ENCODE measurements at places on chromosomes 7 and 10.

DNA sequence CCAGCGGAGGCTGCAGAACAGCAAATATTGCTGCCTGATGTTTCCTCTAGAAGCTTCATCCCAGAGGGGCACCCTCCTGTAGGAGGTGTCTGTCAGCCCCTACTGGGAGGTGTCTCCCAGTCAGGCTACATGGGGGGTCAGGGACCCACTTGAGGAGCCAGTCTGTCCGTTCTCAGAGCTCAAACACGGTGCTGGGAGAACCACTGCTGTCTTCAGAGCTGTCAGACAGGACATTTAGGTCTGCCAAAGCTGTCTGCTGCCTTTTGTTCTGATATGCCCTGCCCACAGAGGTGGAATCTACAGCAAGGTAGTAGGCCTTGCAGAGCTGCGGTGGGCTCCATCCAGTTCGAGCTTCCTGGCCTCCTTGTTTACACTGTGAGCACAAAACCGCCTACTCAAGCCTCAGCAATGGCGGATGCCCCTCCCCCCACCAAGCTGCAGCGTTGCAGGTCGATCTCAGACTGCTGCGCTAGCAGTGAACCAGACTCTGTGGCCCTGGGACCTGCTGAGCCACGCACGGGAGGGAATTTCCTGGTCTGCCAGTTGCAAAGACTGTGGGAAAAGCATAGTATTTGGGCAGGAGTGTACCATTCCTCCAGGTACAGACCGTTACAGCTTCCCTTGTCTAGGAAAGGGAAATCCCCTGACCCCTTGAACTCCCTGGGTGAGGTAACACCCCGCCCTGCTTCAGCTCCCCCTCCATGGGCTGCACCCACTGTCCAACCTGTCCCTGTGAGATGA, 17.7 kb upstream of the MINDY3 start:
- no peak for DNase-seq

DNA sequence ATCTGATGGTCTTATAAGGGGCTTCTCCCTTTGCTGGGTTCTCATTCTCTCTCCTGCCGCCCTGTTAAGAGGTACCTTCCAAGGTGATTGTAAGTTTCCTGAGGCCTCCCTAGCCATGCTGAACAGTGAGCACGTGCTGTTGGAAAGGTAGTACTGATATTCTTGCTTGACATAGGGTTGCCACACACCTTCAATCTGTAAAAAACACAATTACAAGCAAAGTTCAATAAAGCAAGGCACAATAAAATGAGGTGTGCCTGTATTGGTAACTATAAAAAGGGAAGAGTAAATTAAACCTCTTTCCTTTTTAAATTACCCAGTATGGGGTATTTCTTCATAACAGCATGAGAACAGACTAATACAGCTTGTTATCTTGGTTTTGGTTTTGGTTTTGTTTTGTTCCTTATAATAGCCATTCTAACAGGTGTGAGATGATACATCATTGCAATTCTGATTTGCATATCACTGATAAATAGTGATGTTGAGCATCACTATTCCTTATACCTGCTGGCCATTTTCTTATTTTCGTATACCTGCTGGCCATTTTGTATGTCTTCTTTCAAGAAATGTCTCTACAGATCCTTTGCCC, 164.9 kb upstream of the TRIM24 start:
- DNase-seq = no peak

GRCh38 chr7:20217193-20217948, at the start of gene MACC1:
TSS of gene MACC1 (minus strand) at chr7:20217384. CDS start at chr7:20161862, 55,522 bp downstream.
- peak; percentile 12 for DNase-seq

DNA sequence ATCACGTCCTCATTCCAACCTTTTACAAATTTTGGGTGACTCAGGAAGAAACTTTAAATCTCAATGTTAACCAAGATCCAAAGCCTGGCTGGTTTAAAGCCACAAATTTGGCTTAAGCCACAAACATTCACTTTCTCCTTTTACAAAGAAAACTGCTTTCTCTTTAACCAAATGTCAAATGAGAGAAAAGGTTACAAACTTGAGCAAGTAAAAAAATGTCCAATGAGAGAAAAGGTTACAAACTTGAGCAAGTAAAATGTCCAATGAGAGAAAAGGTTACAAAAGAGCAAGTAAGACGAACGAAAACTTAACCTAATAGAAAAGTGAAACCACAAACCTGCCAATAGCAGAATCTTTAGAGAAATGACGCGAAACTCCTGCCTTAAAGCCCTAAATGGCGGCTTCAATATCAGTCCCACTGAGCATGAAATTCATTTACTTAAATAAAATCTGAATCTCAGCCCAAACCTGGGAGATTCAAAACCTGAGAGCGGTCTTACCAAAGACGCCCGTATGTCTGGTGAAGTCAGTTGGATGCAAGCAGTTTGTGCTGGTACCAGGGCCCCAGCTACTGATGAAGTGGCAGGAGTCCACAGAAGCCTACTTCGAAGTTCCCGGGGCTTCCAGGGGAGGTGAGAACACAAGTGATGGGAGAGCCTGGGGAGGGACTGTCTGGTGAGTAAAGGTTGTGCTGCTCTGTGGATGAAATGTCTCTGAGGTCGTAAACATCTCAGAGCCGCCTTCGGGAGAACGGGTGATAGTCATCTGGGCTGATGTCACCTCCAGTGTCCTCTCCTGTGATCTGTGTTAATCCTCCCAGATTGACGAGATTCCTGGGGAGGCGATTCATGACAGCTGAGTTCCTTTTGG, 74.6 kb downstream of the PAXIP1 start:
- peak; percentile 85 for DNase-seq

GRCh38 chr10:829241-829640, 102.3 kb downstream of the LARP4B start:
- DNase-seq = no peak

DNA sequence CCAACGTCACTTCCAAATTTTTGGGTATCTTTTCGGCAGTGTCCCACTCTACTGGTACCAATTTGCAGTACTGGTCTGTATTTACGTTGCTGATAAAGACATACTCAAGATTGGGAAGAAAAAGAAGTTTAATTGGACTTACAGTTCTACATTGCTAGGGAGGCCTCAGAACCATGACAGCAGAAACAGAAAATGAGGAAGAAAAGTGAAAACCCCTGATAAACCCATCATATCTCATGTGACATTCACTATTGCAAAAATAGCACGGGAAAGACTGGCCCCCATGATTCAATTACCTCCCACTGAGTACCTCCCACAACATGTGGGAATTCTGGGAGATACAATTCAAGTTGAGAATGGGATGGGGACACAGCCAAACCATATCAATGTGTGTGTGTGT, 364.0 kb upstream of the KCND2 start:
- DNase-seq = no peak

- no peak for DNase-seq
These were observed 1079.6 kb upstream of the C7orf33 start for GRCh38 chr7:147510923-147511322.

DNA sequence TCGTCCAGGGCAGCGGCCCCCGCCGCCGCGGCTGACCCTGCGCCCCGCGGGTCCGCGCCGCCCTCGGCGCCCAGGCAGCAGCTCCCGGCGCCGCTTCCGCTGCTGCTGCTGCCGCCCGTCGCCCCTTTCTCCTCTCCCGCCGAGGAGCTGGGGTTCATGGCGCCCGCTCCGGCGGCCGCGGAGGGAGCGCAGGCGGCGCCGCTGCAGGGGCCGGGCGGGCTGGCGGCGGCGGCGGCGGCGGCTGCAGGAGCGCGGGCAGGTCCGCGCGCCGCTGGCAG, 286 bp downstream of the DGKI start:
- DNase-seq = no peak

Data from CD4-positive, alpha-beta T cell treated with Interleukin-6 at 100 ng/mL for 8 hours (primary cell).